ENCODE measurements at places on chromosomes 2 and 18.

DNA sequence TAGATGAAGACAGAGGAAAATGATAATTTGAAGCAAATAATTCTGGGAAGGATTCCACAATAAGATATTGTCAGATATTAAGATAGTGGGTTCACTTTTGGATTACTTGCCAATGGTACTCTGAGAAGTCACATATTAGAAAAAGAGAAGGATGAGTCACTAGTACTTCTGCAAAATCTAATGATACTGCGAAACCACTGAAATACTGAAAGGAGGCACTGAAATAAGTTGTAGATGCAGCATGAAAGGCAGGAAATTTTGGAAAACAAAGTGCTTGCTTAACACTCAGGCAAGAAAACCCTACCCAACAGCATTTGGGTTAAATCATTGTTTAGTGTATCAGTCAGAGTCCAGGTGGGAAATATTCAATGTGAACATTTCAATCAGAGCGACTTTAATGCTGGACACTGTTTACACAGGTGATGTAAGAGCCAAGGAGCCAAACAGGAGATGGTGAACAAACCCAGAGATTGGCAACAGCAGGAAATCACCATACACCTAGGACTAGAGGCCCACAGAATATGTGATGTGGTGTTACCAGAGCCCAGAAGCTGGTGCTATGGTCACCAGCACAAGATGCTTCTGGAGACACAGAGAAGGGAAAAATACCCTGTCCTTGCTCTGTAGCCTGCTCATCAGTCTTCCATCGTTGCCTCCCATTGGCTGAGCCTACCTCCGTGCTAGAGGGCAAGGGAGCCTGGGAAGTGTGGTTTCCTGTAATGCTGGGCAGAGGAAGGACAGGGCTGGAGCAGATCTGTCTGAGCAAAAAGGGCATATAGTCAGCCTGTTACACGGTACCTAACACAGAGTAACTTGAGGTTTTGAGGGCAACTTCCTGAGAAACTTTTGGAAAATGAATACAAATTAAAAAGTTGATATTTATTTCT is 204.7 kb upstream of the ITGA4 start:
- no peak for DNase-seq

GRCh38 chr2:172095146-172095904 is 7.4 kb downstream of the DLX2 start:
- peak; percentile 88 for DNase-seq

GRCh38 chr2:121071034-121071504 is 213.9 kb downstream of the TFCP2L1 start:
- DNase-seq = peak; percentile 85

DNA sequence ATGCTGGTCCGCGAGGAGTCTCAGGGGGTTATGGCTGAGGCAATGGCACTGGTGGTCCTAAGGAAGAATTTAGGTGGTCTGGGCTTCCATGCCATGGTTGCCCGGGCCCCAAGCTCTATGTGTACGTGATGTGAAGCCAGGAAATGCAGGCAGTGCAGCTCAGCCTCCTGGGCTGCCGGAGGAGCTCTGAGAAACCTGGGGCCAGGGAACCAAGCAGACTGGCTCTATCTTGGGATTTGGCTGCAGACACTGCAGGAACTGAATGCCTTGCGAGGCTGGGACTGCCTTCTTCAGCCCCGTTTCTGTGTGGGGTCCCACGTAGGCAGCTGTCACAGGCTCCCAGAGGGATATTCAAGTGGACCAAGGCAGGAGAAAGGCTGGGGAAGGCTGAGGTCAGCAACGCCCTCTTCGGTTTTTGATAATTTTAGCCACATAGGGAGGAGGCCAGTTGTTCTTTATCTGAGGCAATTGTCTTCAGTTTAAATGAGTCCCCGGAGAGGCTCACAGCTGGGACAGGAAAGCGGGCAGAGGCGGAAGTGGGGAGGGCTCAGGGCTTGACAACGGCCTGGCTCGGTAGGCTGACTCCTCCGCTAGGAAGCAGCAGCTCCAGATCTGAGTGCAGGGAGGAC is 77.7 kb downstream of the RHOB start:
- no peak for DNase-seq

- no peak for DNase-seq
Measured at GRCh38 chr2:207933396-207934065, 91.8 kb downstream of the PLEKHM3 start.

- DNase-seq = peak; percentile 34
Measured at GRCh38 chr2:230749111-230749510, 36.5 kb downstream of the CAB39 start.

DNA sequence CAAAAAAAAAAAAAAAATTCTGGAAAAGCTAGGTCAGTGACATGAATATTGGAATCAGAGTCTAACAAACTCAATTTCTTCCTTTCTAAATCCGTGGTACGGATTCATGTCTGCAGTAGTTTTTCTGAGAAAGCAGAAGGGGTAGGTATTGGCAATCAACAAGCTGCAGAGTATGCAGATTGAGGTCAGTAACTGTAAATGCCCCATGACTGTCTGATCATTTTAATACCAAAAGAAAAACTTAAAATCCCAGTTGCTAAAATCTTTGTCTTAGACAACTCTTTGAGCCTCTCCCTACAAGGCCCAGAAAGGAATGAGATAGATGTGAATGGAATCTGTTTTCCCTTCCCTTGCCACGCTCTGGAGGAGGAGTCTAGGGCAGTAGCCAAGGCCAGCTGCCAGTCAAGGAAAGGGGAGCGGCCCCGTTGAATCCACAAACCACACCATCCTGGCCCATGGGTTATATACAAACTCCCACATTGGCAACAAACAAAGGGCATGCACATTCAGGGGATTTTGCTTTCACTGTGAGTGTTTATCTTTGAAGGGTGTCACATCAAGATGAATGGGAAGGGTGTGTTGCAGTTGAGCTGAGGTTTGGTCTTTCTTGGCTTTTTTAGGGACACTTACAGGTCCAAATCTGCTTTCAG is 6.1 kb upstream of the CASP8 start:
- DNase-seq = peak; percentile 85

- no peak for DNase-seq
Measured at GRCh38 chr2:101766337-101766736, 68.8 kb downstream of the MAP4K4 start.

- DNase-seq = peak; percentile 95
Measured at GRCh38 chr18:11955239-11956029, 25.9 kb upstream of the IMPA2 start.

DNA sequence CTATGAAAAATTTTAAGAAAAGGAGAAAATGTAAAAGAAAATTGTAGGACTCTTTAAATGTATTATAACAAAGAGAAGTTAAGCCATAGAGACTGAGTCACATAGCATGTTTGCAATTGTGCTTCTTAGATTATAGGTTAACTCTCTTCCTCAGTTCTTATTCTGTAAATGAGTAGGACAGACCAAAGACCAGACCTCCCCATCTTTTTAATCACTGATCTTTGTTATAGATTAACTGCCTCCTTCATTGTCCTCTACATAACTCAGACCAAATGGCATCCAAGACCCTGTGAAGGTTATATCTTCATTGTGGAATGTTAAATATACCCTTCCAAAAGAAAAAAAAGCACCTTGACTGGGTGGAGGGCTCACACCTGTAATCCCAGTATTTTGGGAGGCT is 316.9 kb upstream of the LRRTM4 start:
- DNase-seq = no peak

GRCh38 chr2:215900203-215900611 is 113.1 kb downstream of the MREG start:
- no peak for DNase-seq

- no peak for DNase-seq
Measured at GRCh38 chr2:129861666-129862288, 117.7 kb upstream of the RAB6C start.

- DNase-seq = peak; percentile 68
Measured at GRCh38 chr2:5690718-5691220, 1.4 kb upstream of the SOX11 start.

GRCh38 chr18:23499291-23499781 is 4.0 kb upstream of the RMC1 start:
- peak; percentile 51 for DNase-seq

DNA sequence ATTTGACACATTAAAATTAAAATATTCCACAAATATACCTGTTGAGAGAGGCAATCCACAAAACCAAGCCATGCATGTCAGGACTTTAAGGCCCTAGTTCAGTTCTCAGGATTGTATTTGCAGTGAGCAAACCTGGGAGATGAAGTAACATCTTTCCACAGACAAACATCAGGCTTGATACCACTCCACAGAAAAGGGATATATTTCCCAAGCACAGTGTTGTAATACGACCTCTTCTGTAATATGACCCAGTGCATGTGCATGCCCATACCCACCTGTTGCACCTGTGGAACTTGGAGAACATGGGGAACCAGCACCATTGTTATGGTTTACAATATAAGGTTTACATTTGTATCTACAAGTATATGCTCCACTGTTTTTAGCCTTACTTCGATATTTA is 184.0 kb downstream of the PDE11A start:
- DNase-seq = no peak

DNA sequence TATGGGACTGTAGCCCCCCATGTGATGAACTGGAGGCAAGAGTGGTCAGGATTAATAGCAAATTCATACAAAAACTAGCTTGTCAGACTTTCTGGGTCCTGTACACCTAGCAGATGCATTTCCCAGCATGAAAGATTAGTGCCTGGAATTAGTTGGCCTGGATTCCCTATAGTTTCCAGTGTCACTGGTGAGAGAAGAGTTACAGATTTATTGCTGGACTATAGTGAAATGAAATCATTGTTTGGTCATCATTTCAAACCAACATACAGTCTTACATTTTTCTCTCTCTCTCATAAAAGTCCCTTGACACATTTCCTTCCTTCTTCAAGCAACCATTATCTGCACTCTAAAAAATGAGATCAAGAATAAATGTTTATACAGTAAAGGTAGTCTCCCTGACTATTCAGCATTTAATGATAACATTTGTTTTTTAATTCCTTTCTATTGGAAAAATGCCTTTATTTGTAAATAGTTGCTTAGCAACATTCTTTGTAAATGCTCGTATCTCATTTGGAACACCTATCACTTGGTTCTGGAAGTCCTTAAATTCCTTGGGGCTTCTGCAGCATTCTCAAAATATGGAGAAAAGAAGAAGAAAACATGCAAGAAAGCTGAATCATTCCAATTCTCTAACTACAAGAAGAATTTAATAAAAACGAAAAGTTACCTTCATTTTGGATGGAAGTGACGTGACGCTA is 144.4 kb downstream of the MREG start:
- no peak for DNase-seq

DNA sequence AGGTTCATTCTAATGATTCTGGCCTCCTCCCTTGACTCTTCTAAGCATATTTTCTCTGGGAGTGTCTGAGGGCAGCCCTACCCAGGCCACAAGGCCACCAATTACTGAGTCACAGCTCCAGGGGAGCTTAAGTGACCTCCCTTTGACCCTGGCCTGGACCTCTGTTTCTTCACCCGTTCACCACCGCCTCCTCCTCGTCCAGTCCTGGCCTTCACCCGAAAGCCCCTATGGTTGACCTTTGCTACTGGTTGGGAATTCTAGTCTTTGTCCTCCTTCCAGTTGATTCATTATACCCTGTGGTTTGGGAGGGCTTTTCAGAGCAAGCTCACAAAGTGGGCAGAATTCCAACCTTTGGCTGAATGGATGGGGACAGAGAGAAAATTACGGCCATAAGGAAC is 72.6 kb downstream of the NRP2 start:
- peak; percentile 87 for DNase-seq

DNA sequence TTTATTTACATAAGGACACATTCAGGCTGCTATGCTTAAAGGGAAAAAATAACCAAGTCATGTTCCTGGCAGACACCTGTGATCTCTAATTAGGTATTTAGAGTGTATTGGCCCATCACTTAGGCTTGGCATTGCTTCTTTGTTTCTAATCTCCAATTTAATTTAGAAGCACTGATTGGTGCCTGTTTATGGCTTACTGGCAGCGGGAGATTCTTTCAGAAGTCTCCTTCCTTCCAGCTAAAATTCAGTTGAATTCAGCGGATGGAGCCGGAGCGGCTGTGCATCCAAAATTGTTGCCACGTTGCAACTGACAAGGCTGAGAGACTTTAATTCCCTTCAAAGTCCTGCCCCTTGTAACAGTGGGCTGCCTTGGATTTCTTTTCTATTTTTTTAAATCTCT is 66.5 kb downstream of the VWA3B start:
- no peak for DNase-seq

DNA sequence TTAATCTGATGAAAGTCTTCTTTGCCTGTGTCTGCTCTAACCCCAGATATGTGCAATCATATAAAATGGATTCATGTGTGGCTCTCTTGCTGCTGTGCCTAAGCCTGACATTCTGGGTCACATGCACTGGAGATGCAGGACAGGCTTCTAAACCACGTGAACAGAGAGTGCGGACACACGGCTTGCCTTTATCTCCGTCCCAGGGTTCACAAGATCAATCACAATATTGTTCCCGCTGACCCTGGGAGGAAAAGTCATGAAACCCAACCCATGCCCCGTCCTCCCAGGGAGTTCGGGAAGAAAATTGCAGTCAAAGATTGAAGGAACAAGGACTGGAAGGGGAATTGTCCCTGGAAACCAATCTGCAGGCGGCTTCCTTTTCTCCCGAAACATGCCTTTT is 74.8 kb downstream of the VAPA start:
- no peak for DNase-seq

GRCh38 chr2:229392196-229392595 is 121.1 kb upstream of the PID1 start:
- DNase-seq = peak; percentile 55

DNA sequence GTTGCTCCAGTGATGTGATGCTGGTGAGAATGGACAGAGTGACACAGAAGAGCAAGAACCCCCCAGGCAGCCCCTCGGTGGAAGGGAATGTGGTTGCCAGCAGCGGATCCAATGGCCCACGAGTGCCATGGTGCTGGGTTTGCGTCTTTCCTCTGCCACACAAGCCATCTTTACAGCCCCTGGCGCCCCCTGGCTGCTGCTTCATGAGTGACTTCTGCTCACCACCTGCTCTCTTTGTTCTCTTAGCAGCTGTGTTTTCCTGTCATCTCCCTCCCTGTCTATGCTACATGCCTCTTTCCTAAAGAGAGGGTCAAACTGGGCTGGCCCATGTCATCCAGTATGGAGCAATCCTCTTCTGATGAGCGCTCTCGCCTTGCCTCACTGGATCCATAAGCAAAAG is 300.0 kb upstream of the SMIM21 start:
- peak; percentile 9 for DNase-seq
